ENCODE measurements at places on chromosomes 5 and 9. TPM values are rescaled to one million over a fixed set of nuclear protein-coding genes. Genes with fewer than 3 reads are reported as not detected.

DNA sequence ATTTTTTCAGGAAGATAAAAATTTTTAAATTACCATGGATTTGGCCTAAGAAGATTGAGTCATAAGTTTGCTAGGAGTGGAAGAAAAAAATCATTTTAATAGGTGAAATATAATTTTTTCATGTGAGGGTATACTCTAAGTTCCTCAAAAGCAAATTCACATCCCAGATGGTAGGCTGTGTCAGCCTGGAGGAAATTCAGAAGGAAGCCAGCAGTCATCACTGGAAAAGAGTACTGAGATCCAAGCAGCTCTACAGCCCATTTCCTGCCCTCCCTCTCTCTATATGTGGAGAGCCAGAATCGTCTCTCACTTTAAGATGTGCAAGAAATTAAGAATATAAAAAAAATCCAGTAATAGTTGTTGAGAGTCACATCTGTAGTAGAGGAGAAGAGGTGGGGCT, 126.5 kb upstream of the CDH18 start:
- DNase-seq: no peak
- no peak overlapping the region for H3K27ac ChIP-seq
- H3K36me3 ChIP-seq: no peaks in the 10 kb centered on the region
- H3K4me1 ChIP-seq: no peaks in the 10 kb centered on the region
- H3K27me3 ChIP-seq: no peaks in the 10 kb centered on the region

DNA sequence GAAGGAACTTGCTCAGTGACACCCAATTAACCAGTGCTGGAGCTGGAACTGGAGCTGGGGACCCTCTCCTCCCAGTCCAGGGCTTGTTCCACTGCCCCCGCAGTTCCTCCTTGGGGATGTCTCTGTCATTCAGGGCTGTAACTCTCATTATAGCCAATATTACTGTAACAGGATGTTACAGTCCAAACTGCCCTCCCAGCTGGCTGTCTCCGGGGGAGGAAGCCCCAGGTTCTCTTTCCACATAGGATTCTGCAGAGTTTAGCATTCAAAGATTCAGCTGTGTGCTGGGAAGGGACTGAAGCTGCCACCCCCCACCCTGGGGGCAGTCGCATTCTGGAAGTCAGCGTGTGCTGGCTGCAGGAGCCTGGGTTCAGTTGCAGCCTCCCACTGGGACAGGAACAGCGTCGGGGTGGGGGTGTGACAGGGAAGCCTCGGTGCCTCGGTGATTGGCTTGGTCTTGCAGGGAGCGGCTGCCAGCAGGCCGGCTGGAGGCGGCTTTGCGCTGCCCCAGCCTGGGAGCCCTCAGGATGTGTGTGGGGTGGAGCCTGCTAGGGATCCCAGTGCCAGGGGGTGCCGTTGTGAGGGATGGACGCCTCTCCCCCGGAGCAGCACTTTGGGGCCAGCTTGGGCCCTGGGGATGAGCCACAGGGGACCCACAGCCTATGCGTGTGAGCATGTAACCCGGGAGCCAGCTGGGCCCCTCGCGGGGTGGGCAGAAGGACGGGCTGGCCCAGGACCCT, 101.1 kb downstream of the RGS3 start:
- no peak overlapping the region for H3K4me3 ChIP-seq
- DNase-seq: no peak
- H3K27me3 ChIP-seq: no peaks in the 10 kb centered on the region
- no peak overlapping the region for H3K27ac ChIP-seq
- peaks cover 8% of the 10 kb centered on the region for H3K4me1 ChIP-seq

The CCL21 gene
- total RNA-seq: not detected

GRCh38 chr9:94875300-94876020, 149.0 kb downstream of the AOPEP start:
- peaks cover 22% of the 10 kb centered on the region for H3K4me1 ChIP-seq
- H3K36me3 ChIP-seq: no peaks in the 10 kb centered on the region
- no peaks in the 10 kb centered on the region for H3K27me3 ChIP-seq
- H3K27ac ChIP-seq: no peak overlapping the region
- no peak overlapping the region for H3K4me3 ChIP-seq

DNA sequence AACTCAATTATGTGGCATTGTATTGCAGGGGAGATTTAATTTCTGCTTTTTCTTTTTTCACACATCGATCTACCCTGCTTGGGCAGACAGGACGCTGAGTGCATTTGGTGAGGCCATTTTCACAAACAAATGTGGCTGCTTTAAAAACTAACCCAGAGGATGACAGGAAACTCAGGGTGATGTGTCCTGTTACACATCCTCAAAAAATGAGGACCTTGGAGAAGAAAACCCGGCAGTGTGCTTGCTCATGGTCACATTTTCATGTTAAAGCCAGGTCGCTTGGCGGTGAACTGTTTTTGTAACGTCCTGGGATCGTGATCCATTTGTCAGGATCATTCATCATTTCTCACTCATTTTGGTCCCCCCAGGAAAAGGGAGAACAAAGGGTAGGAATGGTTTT, 478.3 kb upstream of the ADAMTS16 start:
- no peaks in the 10 kb centered on the region for H3K36me3 ChIP-seq
- H3K4me3 ChIP-seq: no peak overlapping the region
- H3K27me3 ChIP-seq: no peaks in the 10 kb centered on the region
- no peak overlapping the region for H3K27ac ChIP-seq

- H3K27me3 ChIP-seq: no peaks in the 10 kb centered on the region
- DNase-seq: no peak
- H3K27ac ChIP-seq: no peak overlapping the region
- no peak overlapping the region for H3K4me3 ChIP-seq
- H3K36me3 ChIP-seq: peaks cover 73% of the 10 kb centered on the region
Observed at GRCh38 chr5:151195622-151196021, 28.3 kb downstream of the CCDC69 start.

The TLN1 gene
- total RNA-seq: 277 TPM

DNA sequence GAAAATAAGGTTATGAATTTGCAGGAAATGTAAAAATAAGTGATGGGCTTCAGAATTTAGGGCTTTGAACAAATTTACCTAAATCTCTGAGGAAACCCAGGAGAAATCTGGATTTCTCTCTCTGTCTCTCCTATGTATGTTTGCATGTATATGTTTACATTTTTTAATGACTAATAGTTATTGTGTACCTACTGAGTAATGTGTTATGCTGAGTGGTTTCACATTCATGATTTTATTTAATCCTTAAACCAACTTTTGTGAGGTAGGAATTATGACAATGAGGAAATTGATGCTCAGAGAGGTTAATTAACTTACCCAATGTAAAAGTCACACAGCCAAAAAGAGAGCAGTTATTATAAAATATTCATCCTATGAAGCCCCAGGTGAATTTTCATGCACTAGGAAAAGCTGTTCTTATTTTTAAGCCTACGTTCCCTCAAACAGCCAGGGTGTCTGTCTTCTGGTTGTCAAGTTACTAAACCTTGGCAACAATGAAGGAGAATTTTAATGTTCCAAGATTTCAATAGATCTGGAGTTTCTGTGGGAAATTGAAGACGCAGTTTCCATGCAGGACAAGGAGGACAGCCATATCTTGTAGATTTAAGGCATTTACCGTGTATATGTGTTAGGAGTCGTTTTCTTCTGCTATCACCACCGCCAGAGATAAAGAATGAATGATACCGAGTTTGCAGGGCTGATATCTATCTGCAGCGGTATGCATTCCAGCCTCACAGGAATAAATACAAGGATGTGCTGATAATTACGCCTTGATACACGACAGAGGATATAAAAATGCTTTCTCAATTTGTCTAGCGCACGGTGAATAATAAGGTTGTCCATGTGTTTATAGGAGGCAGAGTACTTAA, 484.8 kb downstream of the ZSWIM6 start:
- H3K27me3 ChIP-seq: no peaks in the 10 kb centered on the region
- DNase-seq: no peak
- no peak overlapping the region for H3K27ac ChIP-seq
- H3K4me3 ChIP-seq: no peak overlapping the region

DNA sequence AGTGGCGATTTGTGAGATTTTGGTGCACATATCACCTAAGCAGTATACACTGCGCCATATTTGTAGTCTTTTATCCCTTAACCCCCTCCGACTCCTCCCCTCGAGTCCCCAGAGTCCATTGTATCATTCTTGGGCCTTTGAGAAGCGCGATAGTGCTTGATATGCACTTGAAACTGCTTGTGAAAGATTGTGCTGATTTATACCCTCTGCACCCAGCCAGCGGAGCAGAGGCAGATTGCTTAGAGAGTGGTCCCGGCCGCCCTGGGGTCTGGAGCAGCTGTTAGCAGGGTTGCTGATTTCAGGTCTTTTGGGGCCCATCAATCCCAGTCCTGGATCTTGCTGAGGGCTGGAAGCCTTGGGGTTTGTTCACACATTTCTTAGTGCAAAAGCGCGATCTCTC, 13.0 kb upstream of the FAM240B start:
- H3K27ac ChIP-seq: no peak overlapping the region
- H3K4me1 ChIP-seq: no peaks in the 10 kb centered on the region
- H3K4me3 ChIP-seq: no peak overlapping the region
- peaks cover 2% of the 10 kb centered on the region for H3K27me3 ChIP-seq
- no peaks in the 10 kb centered on the region for H3K36me3 ChIP-seq
- DNase-seq: no peak

GRCh38 chr5:124872615-124873014, 126.2 kb upstream of the ZNF608 start:
- H3K27ac ChIP-seq: no peak overlapping the region
- H3K27me3 ChIP-seq: no peaks in the 10 kb centered on the region
- no peaks in the 10 kb centered on the region for H3K36me3 ChIP-seq

GRCh38 chr5:151315998-151316597, 12.5 kb upstream of the SLC36A3 start:
- peak; percentile 22 for DNase-seq
- H3K36me3 ChIP-seq: no peaks in the 10 kb centered on the region
- H3K4me1 ChIP-seq: no peaks in the 10 kb centered on the region
- H3K27ac ChIP-seq: no peak overlapping the region
- H3K27me3 ChIP-seq: no peaks in the 10 kb centered on the region

DNA sequence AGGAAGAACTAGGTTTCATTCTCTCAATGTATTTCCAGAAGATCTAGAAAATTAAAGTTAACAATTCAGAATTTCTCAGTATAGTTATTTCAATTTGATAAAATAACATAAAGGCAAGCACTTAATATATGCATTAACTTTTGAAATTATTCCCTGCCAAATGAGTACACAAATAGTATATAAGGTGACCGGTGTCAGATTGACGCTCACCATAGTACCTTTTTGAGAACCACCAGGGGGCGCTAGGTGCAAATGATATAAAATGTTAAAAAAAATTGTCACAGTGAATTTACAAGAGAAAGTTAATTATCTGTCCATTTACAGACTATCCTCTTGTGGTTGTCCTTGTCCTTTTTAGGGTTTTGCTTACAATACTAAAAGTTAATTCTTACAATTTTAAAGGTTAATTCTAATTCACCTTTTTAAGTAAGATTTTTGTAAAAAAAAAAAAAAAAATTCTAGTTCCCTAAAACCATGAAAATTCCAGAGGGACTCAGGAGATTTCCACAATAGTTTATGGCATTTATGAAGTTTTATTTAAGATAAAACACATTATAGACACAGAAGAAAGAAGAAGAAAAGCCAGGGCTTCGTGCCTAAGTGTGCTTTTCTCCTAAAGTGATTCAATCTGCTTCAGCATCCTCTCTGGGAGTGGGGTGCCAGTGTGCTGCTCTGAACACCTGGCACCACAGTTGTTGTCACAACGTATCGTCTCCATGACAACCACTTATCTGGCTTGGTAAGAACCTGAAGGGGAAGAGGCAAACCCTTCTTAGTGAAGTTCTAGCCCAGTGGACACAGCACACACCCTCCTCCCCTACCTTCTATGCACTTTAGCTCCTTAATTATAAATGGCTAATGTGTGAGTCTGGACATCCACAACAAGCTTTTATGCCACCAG, 1.7 kb downstream of the ADAMTS16 start:
- H3K27me3 ChIP-seq: peaks cover 6% of the 10 kb centered on the region
- no peaks in the 10 kb centered on the region for H3K36me3 ChIP-seq
- no peak overlapping the region for H3K27ac ChIP-seq
- no peaks in the 10 kb centered on the region for H3K4me1 ChIP-seq
- H3K4me3 ChIP-seq: no peak overlapping the region
- DNase-seq: peak; percentile 46

The GRAMD2B gene
- total RNA-seq: 16.8 TPM

The SLCO4C1 gene
- not detected for total RNA-seq

DNA sequence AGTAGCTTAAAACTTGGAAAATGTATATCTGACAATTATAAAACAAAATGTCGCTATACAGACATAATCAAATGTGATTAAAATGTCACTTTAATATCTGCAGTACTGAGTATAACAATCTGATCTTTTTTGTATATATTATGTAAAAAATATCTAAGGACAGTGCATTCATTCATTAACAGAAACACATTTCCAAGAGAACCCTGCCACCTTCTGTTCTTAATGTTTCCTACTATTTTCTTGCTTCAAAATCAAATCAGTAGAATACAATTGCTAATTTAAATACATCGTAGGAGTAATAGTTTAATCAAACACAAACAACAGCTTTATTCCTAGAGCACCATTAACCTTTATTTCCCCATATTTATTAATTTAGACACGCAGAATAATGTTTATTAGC, 142.6 kb upstream of the ST8SIA4 start:
- DNase-seq: peak; percentile 16
- H3K27ac ChIP-seq: no peak overlapping the region
- no peak overlapping the region for H3K4me3 ChIP-seq
- no peaks in the 10 kb centered on the region for H3K27me3 ChIP-seq
